LHCN-M2 (cell line): ENCODE measurements at places on chromosomes 3 and 15. TPM values are rescaled to one million over a fixed set of nuclear protein-coding genes. Genes with fewer than 3 reads are reported as not detected.

The SLC24A1 gene
- 7.1 and 9.3 TPM in 2 replicates for total RNA-seq

The SHC4 gene
- total RNA-seq: 2.1 and 2.4 TPM in 2 replicates

The SNX22 gene
- 0.06 TPM in 1 of 2 replicates, not detected in the other for total RNA-seq

The ADCY5 gene
- total RNA-seq: 0.06 and 0.45 TPM in 2 replicates

DNA sequence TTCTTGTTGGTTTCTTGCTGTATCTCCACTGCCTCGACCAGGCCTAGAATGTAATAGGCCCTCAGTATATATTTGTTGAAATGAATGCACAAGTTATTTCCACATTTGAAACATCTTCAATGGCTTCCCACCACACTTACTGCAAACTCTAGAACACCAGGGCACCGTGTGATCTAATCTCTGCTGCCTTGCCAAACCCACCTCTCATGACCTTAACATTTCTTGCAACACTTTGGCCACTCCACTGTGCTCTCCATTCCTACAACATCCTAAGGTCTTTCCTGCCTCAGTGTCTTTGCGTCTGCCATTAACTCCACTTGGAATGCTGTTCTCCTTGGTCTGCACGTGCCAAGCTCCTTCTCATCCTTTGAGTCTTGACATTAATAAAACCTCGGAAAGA lies 14.1 kb downstream of the FRMD4B start:
- no peak for DNase-seq

GRCh38 chr3:70607469-70607868 lies 295.0 kb upstream of the MDFIC2 start:
- no peak for DNase-seq
